ENCODE measurements at places on chromosomes 1 and 21.
A peak's percentile ranks its signal among the peaks of the same experiment; 100 is the strongest.

GRCh38 chr1:202938287-202938925 is 11.4 kb upstream of the KLHL12 start:
- DNase-seq: no peak

GRCh38 chr21:33898586-33898985 is 17.0 kb downstream of the ATP5PO start:
- DNase-seq: no peak

- no peak for DNase-seq
Measured at GRCh38 chr1:246815693-246816270, 91.6 kb downstream of the SCCPDH start.

- peak; percentile 9 for DNase-seq
Measured at GRCh38 chr1:76759950-76760349, 107.3 kb upstream of the ST6GALNAC5 start.

DNA sequence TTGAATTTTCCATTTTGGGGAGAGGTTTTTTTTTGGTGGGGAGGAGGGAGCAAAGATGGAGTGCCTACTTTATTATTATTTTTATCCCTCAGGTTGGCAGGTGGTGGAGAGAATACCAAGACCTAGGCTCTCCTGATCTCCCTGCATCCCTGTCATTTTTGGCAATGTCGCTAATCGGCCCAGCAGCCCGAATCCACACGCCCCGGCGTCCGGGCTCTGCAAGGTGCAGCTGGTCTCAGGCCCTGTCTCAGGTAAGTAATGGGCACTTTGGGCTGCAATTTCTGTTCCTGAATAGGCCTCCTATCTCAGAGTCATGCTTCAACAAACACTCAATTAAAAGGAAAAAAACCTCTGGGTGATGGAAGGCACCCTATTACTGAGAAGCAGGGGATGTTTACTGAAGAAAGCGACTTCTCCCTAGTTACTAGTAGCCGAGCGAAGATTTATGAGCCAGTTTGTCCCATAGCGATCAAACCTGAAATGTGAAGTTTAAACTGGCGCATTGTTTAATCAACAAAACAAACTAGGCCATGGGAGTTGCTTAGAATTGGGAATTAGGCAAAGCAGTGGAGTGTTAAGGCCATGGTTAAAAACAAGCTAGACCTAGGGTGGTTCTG is 137.8 kb downstream of the RWDD3 start:
- no peak for DNase-seq

DNA sequence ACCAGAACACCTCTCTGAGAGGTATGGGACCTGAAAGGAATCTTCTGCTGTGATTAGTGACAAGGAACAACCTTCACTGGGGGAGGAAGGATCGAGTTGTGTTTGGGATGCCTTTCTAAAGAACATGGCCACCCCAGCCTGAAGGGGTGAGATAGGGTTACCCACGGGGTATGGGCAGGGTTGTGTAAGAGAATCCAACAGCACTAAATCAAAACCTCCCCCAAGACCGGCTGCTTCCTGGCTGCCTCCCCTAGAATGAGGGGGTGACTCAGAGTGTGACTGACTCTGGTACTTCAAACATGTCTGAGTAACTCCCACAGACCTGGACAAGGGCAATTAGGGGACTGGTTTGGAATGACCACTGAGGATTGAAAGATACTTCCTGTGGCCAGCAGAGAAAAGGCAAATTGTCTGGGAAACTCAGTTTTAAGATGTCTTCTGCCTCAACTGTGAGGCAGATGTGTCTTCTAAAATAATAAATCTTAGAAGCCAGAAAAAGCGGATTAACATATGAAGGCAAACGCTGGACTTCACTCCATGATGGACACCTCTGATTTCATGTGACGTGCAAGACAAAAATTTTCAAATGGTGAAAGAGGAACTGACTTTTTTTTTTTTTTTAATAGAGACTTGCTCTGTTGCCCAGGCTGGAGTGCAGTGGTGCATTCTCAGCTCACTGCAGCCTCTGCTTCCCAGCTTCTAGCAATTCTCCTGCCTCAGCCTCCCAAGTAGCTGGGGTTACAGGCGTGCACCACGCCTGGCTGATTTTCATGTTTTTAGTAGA is 6.7 kb upstream of the PTPN14 start:
- DNase-seq: peak; percentile 87

- peak; percentile 20 for DNase-seq
Measured at GRCh38 chr1:35577071-35577998, 4.2 kb downstream of the TFAP2E start.

DNA sequence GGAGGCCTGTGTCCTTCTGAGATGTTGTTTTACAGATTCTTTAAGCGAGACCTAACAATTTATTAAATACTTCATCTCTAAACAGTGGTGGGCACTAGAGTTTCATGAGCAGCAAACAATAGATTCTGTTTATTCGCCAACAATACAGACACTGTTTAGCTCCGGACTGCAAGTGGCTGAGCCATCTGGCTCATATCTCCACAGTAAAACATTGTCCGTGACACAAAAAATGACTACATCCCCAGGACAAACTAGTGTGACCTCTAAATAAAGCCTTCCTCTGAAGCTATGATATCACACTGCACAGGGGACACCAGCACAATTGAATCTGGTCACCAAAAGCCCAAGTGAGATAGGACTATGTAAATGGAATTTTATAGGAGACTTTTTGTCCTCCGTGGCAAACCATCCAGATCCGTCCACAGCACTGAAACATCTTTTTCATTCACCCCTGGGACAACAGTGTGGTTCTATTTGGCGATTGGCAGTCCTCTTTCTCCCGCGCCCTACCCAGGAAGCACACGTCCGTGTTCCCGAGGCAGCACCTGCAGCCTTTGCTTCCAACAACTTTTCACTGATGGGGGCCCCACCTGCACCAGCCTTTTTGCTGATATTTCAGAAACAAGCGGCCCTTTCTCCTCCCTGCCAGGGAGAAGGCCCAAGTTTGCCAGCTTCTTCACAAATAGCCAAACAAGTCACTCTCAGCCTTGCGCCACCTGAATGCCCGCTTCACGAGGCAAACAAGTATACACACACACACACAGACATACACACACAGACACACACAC is 47.4 kb downstream of the OLIG1 start:
- DNase-seq: no peak

DNA sequence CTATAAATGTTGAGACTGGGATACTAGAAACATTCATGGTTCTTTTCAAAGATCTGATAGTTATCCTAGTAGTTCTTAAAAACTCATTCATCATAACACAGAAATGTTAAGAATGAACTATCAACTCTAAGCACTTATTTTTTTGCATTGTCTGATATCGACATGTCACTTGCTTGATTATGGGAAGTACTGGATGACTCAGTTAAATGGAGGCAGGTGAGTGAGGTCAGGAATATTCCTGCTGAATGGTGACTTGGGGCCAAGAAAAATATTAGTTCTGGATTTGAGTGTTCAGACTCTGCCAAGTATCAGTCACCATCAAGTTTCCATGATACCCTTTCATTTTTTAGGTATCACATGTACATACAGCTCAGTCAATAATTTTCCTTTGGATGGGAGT is 63.6 kb downstream of the NEK7 start:
- no peak for DNase-seq
